ENCODE measurements at places on chromosomes 4 and X.

DNA sequence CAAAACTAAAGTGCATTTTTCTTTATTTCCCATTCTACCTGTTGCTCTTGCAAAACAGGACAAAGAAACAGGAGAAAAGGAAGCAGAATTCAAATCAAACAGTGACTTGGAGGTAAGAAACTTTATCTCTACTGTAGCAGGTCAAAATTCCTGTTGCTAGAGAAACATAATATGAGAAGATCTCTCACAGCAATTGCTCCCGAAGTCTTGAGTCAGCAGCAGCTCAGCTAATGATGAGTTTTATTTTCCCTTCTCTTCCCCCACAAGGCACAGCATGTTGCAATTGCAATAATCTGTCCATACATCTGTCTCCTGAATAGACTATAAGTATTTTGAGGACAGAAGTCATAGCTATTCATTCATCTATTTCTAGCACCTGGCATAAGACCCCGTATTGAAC, 112.7 kb downstream of the CLNK start:
- DNase-seq = no peak

DNA sequence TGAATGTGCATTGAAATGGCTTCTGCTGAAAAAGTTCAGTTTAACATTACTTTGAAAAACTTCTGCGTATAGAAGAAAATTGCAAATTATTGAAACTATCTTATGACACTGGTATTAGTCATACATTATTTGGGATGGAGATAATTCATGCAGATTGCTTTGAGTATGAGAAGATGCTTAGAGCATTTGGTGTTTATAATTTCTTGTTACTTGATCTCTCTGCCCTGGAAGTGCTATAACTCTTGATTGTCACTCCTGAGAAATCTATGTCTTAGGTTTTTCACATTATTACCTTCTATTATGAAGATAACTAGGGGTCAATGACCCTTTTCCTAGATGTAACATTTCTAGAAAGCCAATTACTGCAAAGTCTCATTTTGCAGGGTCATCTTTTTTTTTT, 36.4 kb downstream of the TMEM131L start:
- DNase-seq = no peak

DNA sequence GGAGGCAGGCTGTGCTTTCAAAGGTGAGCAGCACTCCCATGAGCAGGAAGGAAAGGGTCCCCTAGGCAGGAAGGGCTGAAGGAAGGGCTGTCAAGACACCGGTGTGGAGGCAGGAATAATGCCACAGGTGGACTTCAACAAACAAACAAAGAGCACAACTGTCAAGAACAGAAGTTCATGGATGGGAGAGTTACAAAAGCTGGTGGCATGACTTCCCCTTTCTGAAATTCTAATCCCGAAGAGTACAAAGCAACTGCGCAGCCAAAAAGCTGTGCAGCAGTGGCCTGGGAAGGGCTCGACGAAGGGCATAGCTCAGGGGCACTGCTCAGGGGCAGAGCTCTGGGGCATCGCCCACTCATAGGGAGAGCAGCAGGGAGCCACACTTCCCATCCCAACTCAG, 582.3 kb upstream of the DIPK2B start:
- no peak for DNase-seq

DNA sequence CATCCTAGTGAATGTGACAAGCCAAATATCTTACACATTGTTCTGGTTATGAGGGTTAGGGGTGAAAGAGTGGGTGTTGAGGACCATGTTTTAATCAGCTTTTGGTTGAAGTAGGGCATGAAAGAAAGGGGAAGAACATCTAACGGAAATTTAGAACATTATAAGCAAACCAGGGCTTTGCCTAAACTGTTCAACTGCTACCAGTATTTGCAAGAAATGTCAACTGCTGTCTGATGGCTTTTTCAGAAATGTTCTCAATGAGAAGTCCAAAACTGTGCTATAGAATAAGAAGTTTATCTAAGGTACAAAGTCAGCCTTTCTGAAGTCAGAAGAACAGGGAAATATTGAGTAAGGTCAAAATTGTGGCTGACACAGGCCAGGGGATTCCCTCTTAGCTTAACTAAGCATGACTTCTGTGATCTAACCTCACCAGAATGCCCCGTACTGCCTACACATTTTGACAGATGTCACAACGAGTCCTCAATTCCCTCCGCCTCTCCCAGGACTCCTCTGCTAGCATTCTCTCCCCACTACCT, 67.1 kb downstream of the DTHD1 start:
- DNase-seq = no peak

DNA sequence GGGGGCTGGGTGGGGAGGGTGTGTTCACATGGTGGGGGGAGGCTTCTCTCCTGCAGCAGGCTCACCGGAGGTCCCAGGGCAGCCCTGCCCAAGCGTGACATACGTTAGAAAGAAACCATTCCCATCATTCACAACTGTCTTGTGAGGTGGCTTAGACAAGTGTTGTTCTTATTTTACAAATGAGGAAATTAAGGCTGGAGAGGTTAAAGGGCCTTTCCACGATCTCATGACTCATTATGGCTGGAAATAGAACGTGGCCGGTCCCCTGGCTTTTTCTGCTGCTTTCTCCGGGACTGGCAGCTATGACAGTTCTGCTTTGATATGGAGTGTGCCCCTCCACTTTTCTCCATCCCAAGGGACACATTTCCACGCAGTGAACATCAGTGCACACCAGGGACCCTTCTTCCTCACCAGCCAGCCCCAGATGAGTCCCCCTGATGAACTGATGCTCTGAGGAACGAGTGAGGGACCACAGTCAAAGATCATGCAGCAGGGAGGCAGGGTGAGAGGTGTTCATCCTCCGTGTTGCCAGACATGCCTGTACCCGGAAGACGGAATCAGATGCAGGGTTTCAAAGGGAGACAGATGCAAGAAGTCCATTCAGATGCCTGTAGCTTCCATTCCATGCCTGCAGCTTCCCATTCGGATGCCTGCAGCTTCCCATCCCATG, 64.0 kb upstream of the ACSL1 start:
- DNase-seq = no peak

Measured in hindlimb muscle (tissue), 1 donor.